ENCODE measurements at places on chromosomes 2 and 18.

DNA sequence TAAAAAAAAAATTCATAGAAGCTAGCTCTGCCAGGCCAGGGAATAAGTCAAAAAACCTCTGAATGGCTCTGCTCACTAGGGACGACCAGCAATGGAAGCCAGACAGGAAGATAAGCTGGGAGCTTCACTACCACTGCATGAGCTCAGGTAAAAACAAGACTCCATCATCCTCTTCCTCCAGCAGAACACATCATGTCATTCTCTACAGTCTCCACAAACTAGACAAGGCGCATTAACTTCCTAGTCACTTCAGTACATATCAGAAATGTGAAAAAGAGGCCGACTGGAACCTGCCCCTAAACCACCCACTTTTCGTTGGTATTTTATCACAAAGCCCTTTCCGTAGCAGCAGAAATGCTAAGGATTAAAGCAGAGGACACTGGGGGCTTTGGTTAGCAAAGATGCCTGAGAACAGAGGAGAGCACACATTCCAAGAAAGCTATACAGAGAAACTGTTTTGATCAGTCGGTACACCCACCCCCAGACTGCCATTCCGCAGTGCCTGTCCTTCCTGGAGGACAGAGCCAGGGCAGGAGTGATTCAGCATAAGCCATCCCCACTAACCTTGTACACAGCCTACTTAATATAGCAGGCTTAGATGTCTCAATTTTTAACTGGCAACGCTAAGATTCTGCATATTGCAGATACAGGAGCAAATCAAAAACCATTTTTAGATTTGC is 53.4 kb downstream of the AAK1 start:
- DNase-seq: no peak

GRCh38 chr18:832085-832681 is 20.1 kb upstream of the YES1 start:
- DNase-seq: peak; percentile 15

DNA sequence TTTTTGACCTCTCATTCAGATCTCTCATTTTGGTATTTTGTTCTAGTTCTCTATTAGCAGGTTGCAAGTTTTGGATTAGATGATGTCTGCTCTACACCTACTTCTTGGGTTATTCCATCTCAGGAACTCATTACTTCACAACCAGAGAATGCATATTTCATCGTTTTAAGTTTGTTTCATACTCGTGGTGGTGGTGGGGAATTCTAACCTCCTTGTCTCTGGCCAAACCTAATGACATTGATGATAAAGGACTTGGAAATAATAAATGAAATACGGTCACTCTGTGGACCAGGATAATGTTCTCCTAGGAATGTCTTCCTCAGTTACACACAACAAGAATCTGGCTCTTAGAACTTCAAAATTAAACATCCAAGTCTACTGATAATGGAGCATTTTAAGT is 115.2 kb downstream of the CDC42EP3 start:
- DNase-seq: no peak

- DNase-seq: no peak
Observed at GRCh38 chr18:44870631-44871502, 190.2 kb downstream of the SETBP1 start.

GRCh38 chr2:99200076-99200800 is 19.3 kb downstream of the MRPL30 start:
- no peak for DNase-seq

DNA sequence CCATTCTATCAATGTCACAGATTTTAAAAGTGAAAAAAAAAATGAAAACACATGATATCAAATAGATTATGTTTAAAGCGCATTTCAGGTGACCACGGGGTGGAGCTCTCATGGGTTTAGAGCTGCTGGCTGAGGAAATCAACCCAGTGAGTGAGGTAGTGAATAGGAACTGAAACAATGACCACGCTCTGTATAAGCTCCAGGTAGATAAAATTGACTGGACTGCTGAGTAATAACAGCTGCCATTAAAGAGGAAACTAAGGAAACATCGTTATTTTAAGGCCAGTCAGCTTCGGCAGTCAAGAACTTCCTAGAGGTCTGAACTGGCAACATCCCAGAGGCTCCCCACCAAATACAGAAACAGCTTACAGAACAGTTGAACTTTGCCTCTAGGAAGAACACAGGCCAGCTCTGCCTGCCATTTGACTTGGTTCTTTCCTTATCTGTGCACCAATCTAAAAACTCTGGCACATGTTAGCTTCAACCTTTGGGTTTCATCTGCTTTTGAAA is 185.9 kb downstream of the PDE1A start:
- DNase-seq: peak; percentile 27

DNA sequence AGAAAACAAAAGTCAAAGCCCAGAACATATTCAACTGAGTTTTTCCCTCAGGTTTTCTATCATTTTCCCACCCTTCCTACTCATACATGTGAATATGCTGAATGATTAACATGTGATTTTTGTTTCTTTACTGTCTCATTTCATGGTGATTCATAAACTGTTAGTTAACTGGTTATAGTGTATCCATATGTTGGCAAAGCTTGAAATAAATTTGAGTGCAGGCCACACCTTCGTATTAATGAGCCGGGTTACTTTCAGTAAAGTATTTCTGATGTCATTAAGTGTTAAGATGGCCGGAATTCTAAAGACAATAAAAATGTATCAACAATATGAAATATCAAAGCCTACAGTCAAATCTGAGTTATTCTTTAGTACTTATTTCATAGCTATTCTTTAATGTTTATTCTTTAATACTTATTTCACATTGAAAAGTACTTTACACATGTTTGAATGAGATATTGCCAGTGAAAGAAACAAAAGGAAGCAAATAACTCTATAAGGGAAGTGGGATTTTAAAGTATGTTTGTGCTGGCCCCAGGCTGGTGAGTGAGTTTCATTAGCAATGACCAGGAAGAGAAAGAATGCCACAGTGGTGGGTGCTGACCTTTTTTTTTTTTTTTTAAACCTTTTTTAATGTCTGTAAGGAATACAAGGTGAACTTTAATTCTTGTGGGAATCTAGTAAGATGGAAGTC is 178.6 kb downstream of the NEDD4L start:
- no peak for DNase-seq

DNA sequence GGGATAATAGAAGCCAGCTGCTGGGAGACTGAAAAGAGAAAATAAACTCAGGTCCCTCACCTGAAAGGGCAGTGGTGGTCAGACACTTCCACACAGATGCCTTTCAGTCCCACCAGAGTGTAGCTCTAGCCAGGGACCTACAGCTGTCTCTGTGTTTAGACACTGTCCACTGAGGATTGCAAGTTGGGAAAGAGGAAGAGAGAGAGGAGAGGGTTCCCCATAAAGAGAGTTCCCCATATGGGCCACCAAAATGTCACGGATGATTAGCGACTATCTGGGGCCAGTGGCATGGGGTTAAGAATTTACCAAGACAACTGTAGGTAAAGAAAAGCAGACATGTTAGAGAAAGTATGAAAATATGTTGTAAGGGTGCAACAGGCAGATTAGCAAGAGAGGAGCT is 36.7 kb upstream of the SKA1 start:
- DNase-seq: no peak

GRCh38 chr18:62336618-62337017 is 11.5 kb downstream of the TNFRSF11A start:
- DNase-seq: no peak

DNA sequence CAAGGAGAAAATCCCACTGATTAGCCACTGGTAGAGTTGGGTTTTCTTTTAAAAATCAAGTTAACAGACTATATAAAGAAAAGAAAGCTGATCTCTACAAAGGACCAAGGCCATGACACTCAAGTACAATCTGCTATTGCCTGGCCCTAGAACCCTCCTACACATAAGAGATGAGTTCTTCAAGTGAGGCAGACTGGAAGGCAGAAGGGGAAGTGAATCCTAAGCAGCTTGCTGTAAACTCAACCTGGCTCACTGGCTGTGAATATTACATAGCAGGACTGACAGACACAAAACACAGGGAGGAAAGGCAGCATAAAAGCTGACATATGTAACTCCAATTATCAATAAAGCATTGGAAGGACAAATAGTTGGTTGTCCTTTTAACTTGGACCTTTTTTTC is 65.4 kb downstream of the TRIP12 start:
- DNase-seq: no peak

GRCh38 chr18:57397440-57398132 is 37.6 kb upstream of the ONECUT2 start:
- DNase-seq: no peak

GRCh38 chr18:46071653-46072375 is at the start of gene PSTPIP2:
PSTPIP2 (minus strand) TSS chr18:46072260; CDS start chr18:46072188, 72 bp downstream.
- DNase-seq: no peak

DNA sequence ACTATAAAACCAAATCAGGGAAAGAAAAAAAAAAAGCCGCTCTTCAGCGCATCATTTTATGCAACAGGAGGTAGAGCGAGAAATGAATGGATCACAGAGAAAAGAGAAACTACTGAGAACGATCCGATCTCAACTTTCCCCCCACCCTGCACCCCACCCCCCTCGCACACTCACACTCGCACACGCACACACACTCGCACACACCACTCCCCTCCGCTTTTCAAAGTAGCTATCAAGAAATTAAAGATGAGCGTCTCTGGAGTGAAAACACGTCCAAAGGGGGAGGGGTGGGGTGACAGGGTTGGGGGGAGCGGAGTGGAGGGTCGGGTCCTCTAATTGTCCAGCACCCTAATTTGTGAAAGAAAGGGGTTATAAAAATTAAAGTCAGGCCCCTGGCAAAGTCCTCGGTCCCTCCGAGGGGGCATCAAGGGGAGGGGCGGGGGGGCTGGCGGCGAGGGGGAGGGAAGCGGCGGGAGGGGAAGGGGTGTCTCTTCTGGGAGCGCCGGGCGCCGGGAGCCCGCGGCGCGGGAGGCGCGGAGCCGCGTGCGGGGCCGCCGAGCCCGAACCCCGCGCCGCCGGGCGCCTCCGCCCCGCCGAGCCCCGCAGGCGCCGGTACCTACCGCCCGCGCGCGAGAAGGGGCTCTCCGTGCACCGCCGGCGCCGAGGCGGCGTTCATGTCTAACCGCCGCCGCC is 428 bp downstream of the TCF4 start:
- DNase-seq: no peak

- DNase-seq: no peak
Observed at GRCh38 chr18:58606236-58606635, 22.7 kb downstream of the ALPK2 start.

DNA sequence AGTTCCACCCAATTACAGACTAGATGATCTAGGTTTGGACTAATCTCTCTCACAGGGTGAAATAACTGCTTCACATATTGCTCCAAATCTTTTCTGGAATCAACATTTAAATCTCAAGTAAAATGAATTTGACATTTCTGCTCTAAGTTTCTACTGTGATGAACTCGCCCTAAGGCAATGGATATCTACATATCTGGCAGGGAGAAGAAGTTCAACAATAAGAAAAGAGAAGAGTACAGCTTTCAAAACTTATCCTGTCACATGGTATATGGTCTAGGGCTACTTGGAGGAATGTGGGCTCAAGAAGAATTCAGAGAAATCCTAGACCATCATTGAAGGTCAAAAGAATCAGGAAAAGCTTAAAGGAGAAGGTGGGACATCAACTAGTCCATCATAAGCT is 440.2 kb downstream of the MBD2 start:
- DNase-seq: no peak

DNA sequence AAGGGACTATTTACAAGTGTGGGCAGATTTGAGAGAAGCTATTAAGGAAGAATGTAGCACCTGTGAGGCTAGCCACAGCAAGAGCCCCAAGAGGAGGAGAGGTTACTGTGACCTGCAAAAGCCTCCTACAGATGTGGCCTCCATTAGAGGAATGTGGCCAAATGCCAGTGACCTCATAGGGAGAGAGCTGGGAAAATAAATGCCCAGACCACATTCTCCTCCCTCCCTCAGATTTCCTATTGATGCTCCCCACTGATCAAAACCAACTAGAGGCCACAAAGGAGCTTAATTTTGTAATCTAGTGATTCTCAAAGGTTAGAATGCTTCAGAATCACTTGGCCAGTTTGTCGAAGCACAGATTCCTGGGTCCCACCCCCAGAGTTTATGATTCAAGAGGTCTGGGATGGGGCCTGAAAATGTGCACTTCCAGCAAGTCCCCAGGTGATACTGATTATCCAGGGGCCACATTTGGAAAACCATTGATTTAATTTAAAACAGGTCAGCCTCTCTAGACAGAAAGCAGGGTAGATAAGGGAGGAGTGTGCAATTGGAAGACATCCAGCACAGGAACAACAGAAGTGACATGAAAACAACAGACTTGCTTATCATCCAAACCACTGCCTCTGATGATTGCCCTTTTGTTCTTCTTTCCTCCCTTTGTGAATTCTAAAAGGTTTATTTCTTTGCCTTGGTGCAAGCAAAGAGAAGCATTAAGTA is 61.2 kb upstream of the RBBP8 start:
- no peak for DNase-seq

DNA sequence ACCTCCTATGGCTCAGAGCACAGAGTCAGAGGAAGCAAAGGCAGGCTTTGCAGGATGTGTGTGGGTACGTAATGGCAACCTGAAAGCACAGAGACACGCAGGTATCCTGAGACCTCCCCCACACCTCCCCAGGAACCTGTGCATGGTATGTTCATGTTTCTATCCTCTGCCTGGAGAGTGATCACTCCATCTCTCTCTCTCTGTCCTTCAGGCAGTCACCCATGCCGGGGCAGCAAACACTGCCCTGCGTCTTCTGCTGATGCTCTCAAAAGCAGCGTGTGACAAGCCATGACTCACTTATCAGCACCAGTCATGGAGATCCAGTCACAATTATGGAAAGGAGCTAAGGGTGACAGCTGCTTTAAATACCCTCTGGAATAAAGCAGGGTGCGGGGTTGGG is 52.7 kb downstream of the PDCL3 start:
- no peak for DNase-seq

GRCh38 chr2:209584915-209585314 is 161.1 kb downstream of the MAP2 start:
- DNase-seq: no peak

DNA sequence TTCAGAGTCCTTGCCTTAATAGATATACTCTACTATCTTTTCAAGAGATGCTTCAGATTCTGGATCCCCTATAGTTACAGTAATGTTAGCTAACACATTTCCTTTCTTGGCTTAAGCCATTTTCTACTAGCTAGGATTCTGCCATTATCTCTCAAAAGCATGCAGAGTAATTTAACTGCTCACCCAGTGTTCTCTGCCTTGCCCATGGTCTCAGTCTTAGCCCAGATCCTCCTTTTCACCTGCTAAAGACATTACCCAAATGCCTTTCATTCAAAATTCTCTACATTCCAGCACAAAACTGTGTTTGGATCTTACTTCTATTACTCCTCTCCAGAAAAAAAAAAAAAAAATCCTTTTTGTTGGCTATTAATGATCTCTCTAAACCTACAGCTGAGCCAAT is 474.2 kb upstream of the LRRTM1 start:
- no peak for DNase-seq

- DNase-seq: no peak
Observed at GRCh38 chr2:189350540-189351209, 90.6 kb upstream of the WDR75 start.

- no peak for DNase-seq
Observed at GRCh38 chr2:199339891-199340605, 117.7 kb downstream of the SATB2 start.

GRCh38 chr2:43896906-43897305 is 58.1 kb downstream of the ABCG8 start:
- no peak for DNase-seq

- no peak for DNase-seq
Observed at GRCh38 chr2:235588750-235589149, 94.9 kb downstream of the AGAP1 start.
